ENCODE measurements at places on chromosomes 4 and X. TPM values are rescaled to one million over a fixed set of nuclear protein-coding genes. Genes with fewer than 3 reads are reported as not detected.

- no peak for DNase-seq
These were observed 41.8 kb downstream of the INTS12 start for GRCh38 chr4:105666693-105667092.

DNA sequence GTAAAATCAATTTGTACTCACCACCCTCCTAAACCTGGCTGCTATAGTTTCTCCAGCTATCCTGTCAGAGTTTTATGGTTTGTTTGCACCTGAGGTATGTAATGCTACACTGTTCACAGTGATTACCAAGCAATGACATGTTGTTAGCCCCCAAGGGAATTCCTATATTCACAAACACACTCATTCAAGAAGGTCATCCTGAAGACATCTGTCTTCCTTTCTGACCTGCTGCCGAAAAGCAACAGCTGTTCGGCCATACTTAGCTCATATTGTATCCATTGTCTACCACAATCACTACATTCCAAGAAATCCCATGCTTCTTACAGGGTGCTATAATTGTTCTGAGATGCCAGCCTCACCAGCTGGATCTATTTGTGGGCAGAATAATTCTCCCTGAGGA, 160.1 kb upstream of the GYPA start:
- DNase-seq: no peak

DNA sequence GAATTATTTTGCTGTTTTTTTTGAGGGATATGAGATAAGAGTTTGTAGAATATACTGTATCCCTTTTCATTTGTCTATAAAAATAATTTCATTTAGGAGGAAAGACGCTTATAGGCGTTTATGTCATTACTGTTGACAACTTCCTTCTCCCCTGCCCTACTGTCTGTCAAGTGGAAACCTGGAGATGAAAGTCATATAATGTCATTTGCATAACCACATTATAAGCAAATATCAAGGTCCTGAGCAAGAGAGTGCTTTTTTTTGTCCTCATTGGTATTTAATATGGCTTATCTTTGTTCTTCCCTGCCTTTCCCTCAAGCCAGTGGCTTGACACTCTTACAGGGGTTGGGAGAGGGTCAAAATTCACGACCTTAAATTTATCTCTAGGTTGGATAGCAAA, 55.8 kb downstream of the LRP2BP start:
- DNase-seq: no peak

- DNase-seq: no peak
These were observed 2.3 kb downstream of the PDGFRA start for GRCh38 chr4:54231419-54231767.

DNA sequence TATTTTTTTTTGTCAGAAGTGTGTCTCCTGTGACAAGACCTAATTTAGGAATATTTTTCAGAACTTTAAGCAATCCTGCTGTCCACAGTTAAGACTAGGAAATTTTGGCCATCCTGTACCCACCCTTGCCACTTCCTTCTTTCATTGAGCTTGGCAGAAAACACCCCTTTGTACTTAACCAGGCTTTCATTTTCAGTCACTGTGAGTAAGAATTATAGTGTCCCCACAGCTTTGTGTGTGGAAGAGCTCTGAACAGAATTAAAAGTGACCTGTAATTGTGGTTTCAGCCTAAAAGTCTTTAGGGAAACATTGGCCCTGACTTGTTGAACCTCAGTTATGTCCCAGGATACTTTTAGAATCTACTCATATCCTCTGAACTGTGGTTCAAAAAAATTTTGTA, 153.7 kb upstream of the BMP3 start:
- DNase-seq: no peak

DNA sequence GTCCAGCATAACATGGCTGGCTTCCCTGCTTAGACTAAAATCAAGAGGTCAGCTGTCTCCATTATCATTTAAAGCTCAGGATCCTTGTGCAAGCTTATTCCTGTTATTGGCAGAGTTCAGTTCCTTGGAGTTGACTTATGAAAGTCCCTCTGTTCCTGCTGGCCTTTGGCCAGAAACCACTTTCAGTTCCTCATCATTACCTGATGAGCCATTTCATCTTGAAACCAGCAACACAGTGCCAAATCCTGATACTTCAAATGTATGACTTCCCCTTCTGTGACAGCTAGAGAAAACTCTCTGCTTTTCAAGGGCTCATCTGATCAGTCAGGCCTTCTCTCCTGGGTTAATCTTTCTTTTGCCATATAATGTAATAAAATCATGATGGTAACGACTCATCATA, 110.6 kb upstream of the FSTL5 start:
- peak; percentile 0 for DNase-seq

DNA sequence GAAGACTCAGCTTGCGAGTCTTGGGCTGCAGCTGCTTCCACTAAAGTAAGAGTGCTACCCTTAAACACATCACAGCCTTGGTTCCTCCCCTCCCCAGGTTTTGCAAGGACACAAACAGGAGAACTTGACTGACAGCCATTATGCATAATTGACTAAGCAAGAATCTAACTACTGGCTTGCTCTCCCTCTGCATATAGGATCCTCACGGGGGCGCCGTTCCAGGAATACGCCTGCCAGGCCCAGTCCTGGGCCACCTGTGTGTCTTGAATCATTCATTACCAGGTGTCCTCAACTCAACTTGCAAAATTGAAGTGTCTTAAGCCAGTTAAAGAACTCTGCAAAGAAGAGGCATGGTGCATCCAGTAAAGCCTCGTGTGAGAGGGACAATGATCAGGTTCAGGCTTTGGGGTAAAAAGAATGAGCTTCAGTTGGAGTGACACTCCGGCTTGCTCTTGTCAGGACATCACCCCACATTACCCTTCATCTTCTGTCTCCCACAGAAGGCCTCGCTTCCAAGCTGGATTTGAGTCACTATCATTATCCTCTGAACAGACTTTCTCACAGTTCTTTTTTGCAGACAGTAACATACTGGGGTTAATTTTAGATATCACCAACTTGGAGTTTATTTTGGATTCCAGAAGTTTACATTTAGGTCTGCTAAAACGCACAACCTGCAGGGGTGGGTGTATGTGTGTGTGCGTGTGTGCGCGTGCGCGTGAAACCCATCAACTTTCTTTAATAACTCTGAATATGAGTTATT, 273.5 kb upstream of the HS3ST1 start:
- no peak for DNase-seq

- no peak for DNase-seq
These were observed 207.3 kb downstream of the GABRB1 start for GRCh38 chr4:47238667-47239066.

- no peak for DNase-seq
These were observed 309.6 kb upstream of the DDX53 start for GRCh38 chrX:22690116-22690515.

GRCh38 chrX:69029771-69030170, 135.5 kb downstream of the PJA1 start:
- DNase-seq: no peak

DNA sequence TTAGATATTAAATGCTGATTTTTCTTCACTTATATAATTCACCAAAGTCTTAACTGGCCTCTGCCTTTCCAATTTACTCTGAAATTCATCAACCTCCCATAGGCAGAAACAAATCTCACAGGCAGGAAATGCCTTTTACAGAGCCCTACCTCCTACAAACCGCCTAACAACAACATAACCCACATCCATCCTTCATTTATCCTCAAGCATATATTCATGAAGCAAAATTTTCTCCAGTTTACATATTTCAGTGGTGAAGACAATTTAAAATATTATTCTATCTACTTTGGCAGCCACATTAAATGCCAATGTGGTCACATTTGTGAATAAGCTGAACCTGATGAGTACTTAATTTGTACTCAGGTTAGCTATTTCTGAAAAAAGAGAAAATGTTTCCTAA, 30.3 kb downstream of the SEPSECS start:
- DNase-seq: no peak

DNA sequence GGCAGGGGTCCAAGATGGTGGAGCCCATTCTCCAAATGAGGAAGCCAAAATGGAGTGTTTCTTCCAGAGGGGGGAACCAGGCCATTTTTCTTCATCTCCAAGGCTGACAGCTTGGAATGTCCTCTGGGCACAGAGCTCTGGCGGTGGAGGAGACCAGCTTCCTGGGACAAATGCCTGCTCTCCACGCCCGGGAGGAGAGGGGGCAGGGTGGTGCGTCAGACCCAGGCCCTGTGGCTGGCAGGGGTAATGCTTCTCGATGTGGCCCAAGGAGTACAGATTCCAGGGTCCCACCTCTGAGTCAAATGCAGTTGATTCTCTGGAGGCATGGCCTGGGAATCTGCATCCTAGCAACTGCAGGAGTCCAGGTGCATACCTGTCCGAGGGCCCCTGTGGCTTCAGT, 44.6 kb upstream of the ADRA2C start:
- DNase-seq: no peak

DNA sequence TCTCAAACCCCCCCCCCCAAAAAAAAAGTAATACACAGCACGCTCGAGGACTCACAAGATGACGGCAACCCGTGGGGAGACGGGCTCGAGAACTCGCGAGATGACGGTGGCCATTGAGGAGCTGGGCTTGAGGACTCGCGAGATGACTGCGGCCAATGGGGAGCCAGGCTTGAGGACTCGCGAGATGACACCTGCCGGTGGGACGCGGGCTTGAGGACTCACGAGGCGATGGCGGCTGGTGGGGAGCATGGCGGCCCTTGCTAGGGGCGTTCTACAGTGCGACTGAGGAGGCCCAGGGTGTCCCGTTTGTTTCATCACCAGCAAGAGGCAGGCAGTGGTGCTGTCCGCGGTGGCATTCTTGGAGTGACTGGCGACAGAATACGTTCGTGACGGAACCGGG, 172.4 kb upstream of the MAGEB16 start:
- DNase-seq: no peak

- DNase-seq: no peak
These were observed 116.1 kb downstream of the EVC2 start for GRCh38 chr4:5592272-5592671.

DNA sequence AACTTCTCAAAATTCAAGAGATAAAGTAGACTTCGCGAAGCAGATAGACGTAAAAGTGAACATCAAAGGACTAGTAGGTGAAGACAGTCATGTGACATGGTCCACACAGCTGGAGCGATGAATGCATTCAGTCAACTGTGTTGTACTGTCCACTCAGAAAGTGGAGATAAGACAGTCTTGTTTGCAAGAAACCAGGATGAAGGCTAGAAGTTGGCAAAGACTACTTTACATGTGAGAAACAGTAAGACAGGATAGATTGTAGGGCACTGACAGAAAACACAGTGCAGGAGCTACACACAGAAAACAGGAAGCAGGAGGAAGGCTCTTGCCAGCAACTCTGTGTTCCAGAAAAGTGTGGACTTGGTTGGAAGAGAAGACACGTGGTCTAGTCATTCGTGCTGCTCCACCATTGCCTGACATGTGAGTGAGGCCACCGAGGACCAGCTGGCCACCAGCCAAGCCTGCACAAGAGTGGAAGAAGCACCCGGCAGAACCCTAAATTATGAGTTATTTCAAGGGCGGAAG, 78.9 kb downstream of the FAT1 start:
- DNase-seq: no peak

GRCh38 chrX:20263474-20263873, 3.2 kb downstream of the RPS6KA3 start:
- DNase-seq: peak; percentile 69

The ASB12 gene
- 0.81 TPM for total RNA-seq

The KIAA1210 gene
- total RNA-seq: not detected

The ADH1B gene
- under 0.01 TPM for total RNA-seq

The RNF212 gene
- total RNA-seq: 1.1 TPM

The CSN1S1 gene
- total RNA-seq: not detected
